ENCODE measurements at places on chromosomes 1 and 21.

DNA sequence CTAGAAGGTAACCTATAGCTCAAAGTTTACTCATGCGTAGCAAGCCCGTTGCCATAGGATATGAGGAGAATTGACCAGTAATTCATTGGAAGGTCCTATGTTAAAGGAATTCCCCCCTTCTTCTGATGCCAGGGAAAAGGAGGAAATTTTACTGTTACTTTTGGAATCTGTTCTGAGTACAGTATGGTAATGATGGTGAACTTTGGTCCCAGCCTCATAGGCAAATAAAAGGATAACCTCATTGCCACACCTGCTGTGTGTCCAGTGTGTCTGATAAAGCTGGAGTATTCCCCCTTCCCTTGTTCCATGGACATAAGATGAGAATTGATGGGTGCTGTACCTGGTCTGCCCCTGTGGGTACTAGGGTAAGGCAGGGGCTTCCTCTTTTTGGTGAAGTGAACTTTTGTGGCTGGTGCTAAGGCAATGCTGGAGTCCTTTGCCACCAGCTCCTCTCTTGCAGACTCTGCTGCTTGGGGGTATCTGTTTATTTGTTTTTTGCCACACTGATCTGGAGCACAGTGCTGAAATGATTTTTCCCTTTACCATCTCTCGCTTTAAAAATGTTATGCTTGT, 22.2 kb downstream of the MPZ start:
- DNase-seq, result no peak

DNA sequence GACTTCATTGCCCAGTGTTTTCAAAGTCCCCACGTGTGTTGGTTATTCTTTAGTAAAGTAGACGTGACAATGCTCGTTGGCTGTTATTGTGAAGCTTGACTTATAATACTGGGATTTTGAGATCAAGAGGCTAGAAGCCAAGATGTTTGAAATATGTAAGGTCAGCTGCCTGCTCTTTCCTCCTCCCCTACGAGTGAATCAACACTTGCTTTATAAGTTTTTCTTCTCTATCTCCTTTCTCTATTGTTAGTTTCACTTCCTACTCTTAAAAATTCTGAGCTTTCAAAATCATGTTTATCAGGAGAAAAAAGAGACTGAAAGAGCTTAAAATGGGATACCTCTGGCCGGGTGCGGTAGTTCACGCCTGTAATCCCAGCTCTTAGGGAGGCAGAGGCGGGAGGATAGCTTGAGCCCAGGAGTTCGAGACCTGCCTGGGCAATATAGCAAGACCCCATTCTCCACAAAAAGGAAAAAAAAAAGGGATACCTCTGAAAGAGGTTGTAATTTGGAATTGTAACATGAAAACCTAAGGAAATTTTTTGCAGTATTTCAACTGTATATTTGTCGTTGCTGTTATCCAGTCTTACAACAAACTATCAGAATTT, 72.0 kb downstream of the EPB41 start:
- DNase-seq, result no peak

GRCh38 chr1:178869119-178869697, 1.7 kb downstream of the ANGPTL1 start:
- DNase-seq, result no peak

DNA sequence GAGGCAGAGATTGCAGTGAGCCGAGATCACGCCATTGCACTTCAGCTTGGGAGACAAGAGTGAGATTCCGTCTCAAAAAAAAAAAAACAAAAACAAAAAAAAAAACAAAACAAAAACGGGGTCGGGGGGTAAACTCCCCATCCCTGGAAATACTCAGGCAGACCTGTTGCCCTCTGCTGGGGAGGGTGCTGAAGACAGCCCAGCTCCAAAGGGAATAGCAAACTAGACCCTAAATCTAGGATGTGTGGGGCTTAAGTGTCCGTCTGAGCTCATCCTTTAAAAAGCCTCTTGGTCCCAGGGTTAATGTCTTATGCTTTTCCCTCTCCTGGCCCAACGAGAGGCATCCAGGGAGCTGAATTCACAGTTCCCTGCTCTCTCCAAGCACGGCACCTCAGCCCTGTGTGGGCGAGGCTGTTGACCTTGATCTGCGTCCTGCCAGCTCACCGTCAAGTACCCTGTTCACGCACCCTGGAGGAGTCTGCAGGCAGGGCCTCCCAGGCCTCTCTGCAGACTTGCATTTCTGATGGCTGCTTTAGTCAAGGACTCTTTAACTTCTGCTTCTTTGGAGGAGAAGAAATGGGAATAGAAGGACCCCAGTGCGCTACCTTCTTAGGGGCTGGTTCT, 22.3 kb downstream of the KCND3 start:
- DNase-seq, result no peak

DNA sequence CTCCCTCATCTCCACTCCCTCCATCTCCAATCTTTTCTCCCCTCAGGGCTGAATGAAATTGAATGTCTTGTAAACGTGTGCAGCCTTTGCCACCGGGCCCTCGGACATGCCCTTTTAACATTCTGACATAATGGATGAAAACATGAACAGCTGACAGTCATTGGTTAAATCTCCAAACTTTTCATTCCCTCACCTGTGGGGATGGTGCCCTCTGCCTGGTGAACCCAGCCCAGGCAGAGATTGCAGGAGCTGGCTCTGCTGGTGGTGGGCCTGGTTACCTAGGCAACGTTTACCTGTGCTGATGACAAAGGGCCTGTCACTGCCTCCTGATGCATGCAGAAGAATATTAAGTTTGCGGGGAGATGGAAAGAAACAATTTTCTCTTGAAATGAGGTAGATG, 21.3 kb downstream of the ST6GALNAC3 start:
- no peak for DNase-seq

DNA sequence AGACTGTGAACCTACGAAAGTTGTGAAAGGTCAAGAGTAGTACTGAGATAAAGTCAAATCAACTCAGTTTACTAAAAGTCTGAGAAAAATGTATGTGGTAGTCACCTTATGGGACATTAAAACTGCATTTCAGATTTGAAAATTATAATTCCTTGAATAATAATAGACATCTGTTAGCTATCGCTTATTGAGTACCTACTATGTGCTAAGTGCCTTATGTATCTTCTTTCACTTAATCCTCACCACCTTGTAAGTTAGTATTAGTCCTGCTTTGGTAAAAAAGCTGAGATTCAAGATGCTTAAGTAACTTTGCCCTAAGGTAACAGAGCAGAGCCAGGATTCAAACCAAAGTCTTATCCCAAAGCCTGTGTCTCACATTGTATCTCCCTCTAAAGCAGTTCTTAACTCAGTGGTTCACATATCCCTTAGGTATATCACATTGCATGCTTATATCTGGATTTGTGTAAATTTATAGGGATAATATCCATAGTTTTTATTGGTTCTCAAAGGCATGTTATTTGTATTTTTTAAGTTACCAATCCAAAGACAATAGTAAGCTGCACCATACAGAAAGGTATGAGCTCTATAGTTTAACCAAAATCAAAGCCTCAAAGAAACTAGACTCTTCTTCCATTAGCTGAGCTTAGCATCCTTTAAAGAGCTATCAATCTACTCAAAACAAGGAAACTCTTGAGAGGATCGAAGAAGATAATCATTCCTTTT, 865 bp downstream of the PIGC start:
- DNase-seq, result no peak

GRCh38 chr21:28833182-28833581, 159.5 kb downstream of the LTN1 start:
- no peak for DNase-seq

GRCh38 chr1:37181425-37181824, 147.1 kb upstream of the GRIK3 start:
- no peak for DNase-seq

DNA sequence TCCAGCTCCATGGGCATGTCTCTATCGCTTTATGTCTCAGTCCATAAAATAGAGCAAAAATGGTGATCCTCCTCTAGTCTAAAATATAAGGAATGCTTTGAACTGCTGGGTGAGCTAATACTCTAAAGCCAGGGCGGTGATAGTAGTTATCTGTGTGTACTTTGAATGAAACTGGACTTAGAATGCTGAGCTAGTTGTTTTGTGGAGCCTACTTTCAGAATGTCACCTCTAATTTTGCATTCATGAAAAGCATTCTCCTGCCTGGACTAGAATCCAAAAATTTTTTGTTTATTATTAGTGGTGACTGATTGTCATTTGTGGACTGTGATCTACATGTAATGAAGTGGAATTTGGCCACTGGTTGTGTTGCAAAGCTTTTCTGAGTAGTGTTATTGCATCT, 241.6 kb upstream of the C1orf105 start:
- DNase-seq, result no peak

DNA sequence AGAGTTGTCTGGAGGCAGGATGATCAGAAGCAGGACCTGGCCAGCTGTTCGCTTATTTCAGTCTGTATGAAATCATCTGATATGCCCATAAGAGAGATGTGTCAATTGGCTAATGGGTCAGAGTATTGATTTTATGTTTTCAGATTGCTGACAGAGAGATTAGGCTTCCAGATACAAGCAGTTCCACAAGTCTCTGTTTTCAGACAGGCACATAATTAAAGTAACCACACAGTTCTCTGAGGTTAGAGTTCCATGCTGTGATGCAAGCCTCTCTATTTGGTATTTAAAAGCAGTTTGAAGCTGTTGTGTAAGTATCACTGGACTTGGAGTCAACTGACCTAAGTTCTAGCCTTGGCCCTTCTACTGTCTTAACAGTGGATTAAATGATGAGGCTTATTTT, 50.1 kb downstream of the ATF6 start:
- DNase-seq, result no peak

DNA sequence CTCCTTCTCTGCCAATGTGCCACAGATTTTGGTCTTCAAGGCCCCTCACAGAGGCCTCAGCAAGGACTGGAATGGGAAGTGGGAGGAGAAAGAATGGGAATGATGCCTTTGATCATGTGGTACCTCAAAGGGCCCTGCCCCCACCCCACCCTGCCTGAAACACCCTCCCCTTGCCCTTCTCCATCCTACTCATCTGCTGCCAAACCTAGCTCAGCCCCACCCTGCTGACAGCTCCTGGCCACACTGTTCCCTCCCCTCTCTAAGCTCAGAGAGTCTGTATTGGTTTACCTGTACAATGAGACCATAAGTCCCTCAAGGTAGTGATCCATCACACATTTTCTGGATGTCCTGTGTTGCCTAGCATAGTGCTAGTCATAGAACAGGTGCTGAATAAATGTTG, 6.7 kb upstream of the ARHGAP30 start:
- no peak for DNase-seq

DNA sequence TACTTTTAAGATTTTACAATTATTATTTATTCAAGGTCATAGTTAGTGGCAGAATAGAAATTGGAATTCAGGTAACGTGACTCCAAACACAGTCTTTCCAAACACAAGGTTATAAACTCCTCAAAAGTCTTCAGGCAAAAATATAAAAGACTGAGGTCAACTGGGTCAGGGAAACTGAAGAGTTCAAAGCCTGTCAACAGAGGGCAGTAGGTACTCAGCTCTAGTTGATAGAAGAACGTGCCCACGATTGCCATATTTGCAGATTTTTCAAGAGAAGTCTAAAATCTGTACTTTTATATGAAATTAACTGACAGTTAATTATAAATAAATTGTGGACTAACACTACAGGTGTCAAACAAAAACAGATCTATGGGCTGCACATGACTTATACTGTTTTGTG, 135.0 kb downstream of the LHX4 start:
- DNase-seq, result no peak

DNA sequence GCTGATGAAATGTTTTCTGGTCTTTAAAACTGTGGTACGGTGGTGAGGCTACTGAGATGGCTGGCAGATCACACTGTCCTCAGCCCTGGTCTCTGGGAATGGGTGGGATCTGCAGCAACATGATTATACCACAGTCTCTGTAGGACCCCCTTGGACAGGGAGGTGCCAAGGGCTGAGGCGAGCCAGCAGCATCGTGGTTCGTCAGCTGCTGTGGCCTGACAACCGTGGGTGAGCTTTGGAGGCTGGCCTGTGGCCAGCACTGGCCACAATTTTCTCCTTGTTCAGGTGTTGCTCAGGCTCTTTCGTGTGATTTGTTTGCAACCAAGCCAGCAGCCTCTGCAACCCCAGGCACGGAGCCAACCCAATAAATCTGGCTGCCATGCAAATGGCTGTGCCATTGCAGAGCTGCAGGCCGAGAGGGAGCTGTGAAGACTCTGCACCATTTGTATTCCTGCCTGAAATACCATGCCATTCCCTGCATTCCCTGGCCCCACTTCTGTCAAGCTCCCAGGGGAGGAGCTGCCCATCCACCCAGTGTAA, 70.9 kb downstream of the PCP4 start:
- no peak for DNase-seq

Measured in suprapubic skin (tissue), 4 donors.